ENCODE measurements at places on chromosomes 12 and 14.

DNA sequence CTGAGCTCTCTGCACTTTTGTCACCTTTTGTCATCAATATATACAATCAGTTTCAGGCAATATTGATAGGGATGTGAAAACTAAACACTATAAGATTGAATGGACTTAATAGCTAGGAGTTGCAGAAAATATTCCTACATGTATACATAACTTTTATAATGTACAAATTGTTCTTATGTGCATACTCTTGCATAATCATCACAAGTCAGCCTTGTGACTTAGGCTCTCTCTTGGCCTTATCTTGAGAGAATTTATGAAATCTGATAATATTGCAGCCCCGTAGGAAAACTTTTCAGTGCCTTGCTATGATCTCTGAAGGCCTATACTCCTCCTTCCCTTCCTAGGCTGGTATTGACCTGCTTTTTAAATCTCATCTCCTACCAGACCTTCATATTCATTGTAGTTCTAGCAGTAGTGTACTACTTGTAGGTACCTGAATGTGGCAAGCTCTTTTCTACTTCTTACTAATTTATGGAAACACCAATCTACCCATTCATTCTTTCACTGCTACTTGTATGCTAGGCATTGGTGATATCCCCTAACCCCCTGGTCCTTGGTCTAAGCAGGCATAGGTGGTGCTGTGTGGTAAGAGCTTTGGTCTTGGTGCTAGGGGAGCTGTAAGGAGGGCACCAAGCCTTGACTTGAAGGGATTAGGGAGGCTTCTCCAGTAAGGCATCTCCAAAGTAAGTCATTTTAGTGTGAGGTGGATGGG is 100.0 kb downstream of the PRKCH start:
- DNase-seq, result no peak

- DNase-seq, result no peak
Observed at GRCh38 chr14:28381656-28382055, 384.9 kb upstream of the FOXG1 start.

- no peak for DNase-seq
Observed at GRCh38 chr14:99794151-99794780, 1.1 kb downstream of the EML1 start.

- no peak for DNase-seq
Observed at GRCh38 chr14:68978172-68978911, 760 bp downstream of the ACTN1 start.

- DNase-seq, result no peak
Observed at GRCh38 chr14:89681086-89682018, 264.3 kb upstream of the FOXN3 start.

DNA sequence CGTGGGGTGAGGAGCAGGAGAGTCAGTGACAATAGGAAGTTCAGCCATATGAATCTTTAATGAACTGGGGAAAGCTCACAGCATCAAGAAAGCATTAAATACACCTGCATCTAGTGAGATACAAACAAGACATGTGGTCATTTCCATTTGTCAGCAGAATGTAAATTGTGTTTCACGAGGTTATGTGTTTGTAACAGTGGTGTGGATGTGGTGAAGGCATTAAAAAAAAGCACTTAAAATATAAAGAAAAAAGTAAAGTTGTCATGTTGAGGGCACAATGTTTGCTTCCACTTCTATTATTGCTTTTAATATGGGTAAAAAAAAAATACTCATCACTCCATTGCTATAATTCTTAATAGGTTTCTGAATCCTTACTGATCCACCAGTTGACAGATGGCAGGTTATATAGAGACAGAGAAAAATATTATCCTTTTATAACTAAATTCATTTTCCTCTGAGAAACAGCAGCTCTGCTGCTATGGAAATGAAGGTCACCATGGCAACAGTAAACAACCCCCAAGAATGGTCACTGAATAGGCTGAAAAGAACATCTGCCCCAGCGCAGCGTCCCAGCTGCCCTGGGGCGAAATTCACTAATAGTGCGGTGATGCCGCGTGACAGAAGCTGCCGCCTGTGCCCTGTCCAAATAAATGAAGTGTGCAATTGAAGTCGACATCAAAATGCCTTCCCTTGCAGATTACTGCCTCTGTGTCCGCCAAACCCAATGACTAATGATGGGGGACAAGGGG is 226.1 kb downstream of the FOXN3 start:
- DNase-seq, result no peak

GRCh38 chr12:49036029-49036428 is 17.5 kb upstream of the PRKAG1 start:
- no peak for DNase-seq

- no peak for DNase-seq
Observed at GRCh38 chr12:88313554-88313953, 171.4 kb downstream of the TMTC3 start.

DNA sequence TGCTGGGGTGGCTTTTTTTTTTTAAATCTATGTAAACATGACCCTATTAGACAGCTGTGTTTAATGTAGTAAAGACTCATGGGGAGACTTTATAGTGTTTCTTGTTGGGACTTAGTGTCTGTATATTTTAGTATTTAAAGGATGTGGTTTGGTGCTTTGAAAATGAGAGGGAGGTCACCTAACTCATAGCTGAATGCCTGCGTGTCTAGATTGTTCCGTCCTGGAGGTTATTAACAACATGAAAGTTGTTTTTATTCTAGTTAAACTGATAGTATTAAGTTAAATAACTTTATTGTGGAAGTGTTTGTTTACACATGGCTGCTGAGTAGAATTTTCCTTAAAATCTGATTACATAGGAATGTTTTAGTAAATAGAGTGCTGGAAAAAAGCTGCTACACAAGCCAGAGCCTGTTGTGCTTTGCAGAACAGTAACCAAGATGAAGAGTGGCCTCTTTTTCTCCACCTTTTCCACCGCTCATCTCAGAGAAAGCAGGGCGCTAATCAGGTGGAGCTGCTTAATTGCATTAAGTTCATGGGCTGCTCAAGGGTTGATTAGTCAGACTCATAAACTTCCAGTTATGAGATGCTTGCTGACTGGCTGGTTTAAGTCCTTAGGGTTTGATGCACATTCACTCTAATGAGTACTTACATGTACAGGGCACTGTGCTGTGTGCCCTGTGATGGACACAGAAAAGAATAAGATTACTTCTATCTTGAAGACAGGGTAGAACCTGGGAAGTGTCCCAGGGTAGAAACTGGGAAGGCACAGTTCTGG is 62.7 kb downstream of the FBXO34 start:
- DNase-seq, result no peak

- DNase-seq, result no peak
Observed at GRCh38 chr12:4203772-4204376, 69.7 kb upstream of the CCND2 start.

DNA sequence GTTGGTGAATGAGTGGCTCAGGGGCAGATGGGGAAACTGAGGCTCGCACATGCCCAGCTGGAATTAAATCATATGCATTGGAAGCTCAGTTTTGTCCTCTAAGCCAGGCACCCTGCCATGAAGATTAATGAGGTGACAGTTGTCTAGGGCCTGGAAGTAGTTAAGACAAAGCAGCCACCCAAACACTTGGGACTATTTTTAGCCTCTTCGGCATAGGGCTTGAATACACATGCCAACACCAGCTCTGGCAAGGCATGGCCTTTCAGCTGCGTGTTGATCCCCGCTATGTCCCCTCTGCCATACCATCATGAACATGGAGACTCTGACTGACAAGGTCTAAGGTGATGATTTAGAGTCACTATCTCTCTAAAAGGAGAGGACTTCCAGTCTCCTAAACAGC is 250.2 kb downstream of the KSR2 start:
- no peak for DNase-seq

GRCh38 chr14:105383083-105383730 is 15.1 kb upstream of the TEX22 start:
- DNase-seq, result no peak

- DNase-seq, result no peak
Observed at GRCh38 chr12:45828402-45828801, 98.9 kb downstream of the ARID2 start.

GRCh38 chr12:10025236-10025635 is 5.2 kb upstream of the CLEC9A start:
- no peak for DNase-seq

- DNase-seq, result no peak
Observed at GRCh38 chr14:95229749-95230148, 72.4 kb upstream of the DICER1 start.

DNA sequence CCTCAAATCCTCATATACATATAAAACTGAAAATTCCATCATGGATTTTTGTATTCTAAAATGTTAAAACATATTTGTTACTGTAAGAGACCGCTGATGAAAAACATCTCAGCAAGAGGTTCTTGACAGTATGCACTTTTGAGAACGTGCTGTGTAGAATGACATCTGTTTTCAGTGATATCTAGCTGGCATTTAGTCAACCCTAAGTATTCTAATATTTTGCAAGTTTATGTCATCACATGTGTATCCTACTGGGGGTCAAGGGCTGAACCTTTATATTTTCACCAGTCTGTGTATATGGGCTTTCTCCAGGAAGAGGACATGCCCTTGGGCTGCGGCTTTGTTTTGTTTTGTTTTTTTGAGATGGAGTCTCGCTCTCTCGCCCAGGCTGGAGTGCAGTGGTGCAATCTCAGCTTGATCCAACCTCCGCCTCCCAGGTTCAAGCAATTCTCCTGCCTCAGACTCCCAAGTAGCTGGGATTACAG is 22.0 kb upstream of the YARS2 start:
- DNase-seq, result no peak

Measured in vagina (tissue), 2 donors.